Daoy (cell line): ENCODE measurements at places on chromosomes 11 and 22.

DNA sequence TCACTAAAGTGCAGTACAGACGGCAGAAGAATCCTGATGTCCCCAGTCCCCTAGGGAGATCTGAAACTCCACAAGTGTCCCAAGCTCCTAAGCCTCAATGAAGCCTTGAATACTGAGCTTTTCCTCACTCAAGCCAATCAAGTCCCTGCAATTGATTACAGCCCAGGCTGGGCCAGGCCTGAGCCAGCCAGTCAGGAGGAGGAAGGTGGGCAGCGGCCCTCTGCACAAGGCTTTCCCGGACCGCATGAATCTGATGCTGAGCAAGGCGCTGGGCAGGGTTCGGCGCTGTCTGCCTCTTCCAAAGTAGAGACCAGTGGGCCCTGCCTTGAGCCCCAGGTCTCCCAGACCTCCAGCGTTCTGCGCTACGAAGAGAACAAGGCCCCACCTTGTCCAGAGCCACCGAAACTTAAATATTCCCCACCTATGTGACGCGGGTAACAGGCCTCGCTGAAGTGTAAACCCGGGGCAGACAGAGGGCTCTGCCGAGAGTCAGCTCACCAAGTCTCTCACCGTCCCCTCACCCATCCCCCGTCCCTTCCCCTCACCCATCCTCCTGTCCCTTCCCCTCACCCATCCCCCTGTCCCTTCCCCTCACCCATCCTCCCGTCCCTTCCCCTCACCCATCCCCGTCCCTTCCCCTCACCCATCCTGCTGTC, 63.2 kb downstream of the SCUBE1 start:
- DNase-seq = no peak

GRCh38 chr11:26021017-26021416, 310.9 kb upstream of the ANO3 start:
- DNase-seq = no peak

- no peak for DNase-seq
Measured at GRCh38 chr11:1842149-1843097, 3.6 kb downstream of the TNNI2 start.

GRCh38 chr11:100004541-100004940, 682.5 kb upstream of the ARHGAP42 start:
- DNase-seq = no peak
